Activated B cell treated with CpG ODN at 0.5 μM for 24 hours (primary cell): ENCODE measurements at places on chromosomes 16 and 17. TPM values are rescaled to one million over a fixed set of nuclear protein-coding genes. Genes with fewer than 3 reads are reported as not detected.

DNA sequence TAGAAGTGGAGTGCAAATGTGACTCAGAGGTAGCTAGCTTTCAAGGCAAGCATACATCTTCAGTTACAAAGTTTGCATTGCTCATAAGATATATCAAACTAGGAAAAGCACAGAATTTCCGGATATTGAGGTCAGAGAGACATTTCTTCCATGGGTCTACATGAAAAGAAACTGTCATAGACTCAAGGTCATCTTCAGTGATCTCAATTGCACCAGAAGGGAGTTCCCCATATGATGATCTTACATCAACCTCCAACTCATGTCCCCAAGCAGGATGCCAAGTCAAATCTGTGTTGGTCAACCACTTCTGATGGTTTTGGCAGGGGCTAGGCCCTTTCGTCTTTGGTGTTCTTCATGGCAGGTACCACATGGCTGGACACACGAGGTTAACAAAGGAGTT, 459.9 kb upstream of the MAF start:
- no peak overlapping the region for H3K4me3 ChIP-seq
- no peaks in the 10 kb centered on the region for H3K4me1 ChIP-seq
- no peak for DNase-seq
- H3K27ac ChIP-seq: no peak overlapping the region
- no peaks in the 10 kb centered on the region for H3K27me3 ChIP-seq

DNA sequence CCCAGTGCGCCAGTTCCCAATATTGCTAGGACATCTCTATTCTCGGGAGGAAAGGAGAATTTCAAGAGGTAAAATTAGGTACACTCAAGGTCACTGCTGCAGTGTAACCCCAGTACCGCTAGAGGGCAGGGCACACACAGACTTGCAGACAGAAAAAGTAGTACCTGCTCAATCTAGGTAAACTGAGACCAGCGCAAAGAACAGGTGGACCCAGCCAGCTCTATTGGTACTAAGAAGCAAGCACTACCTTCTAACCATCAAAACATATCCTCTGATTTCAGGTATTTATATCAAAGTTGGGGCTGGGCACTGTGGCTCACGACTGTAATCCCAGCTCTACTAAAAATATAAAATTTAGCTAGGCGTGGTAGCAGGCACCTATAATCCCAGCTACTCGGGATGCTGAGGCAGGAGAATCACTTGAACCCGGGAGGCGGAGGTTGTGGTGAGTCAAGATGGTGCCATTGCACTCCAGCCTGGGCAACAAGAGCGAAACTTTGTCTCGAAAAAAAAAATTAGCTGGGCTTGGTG, 3.6 kb upstream of the WDR81 start:
- DNase-seq: no peak
- peaks cover 53% of the 10 kb centered on the region for H3K4me1 ChIP-seq
- H3K4me3 ChIP-seq: peak overlapping the region; percentile 15
- peak overlapping the region; percentile 96 for H3K27ac ChIP-seq

DNA sequence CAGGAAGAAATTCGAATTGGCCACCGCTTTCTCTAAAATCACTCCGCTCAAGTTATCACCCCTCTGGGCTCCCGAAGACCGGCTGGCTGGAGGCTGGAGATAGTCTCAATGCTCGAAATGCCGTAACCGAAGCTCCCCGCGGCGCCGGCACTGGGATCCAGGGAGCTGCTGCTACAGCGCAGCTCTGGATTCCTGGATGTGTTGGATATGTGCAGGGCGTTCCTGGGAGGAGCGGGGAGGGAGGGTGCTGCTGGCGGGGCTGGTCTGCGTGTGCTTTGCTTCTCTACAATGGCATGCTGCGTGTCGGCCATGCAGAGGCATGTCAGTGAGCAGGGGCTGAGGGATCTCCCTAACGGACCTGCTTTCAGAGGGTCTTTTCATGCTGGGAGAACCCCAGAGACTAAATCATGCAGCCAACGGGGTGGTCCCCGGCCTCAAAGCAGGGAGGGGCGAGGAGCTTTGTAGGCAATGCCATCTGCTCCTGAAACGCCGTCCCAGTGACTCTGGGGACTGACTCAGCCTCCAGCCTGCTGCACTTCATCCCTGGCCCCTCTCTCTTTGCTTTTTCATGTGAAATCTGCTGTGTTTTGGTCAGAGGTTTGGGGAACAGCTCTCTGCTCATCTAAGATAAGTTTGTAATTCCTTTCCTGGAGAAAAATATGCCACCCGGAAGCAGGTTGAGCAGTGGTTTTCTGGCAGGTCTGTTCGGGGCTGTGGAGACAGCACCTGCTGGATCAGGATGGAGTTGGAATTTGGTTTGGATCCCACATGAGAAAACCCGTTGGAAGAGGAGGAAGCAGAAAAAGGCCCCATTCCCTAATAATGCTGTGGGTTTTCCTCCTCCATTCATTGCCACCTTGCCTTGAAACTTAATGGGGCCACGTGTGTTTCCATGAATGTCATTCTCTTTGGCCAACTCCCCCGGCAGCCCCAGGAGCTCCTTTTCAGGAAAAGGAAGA, 311.4 kb downstream of the SEC14L1 start:
- H3K4me1 ChIP-seq: peaks cover 82% of the 10 kb centered on the region
- H3K4me3 ChIP-seq: peak overlapping the region; percentile 95
- no peaks in the 10 kb centered on the region for H3K27me3 ChIP-seq

DNA sequence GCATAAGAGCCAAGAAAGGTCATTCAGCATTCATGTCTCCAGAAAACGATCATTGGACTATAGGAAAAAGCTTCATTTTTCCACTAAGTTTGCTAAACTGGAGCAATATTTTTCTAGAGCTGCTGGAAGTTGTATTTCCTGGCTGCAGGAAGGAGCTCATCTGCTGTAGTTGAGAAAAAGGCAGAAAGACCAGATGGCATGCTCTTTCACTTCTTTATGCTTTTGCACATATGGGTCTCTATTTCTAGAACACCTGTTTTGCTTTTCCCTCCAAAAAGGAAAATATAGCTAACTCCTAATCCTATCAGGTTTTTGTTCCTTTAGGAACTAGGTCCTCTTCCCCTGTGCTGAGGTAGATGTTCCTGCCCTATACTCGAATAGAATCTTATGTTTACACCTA, 61.9 kb upstream of the HLF start:
- no peaks in the 10 kb centered on the region for H3K4me1 ChIP-seq
- no peak for DNase-seq
- H3K27ac ChIP-seq: no peak overlapping the region
- no peaks in the 10 kb centered on the region for H3K36me3 ChIP-seq
- no peak overlapping the region for H3K4me3 ChIP-seq
- H3K27me3 ChIP-seq: peaks cover 5% of the 10 kb centered on the region

- H3K36me3 ChIP-seq: no peaks in the 10 kb centered on the region
- H3K27ac ChIP-seq: no peak overlapping the region
- DNase-seq: no peak
Measured at GRCh38 chr17:31446195-31446967, 54.9 kb downstream of the RAB11FIP4 start.

GRCh38 chr17:10652984-10653659, 4.0 kb downstream of the MYH3 start:
- H3K27me3 ChIP-seq: peaks cover 4% of the 10 kb centered on the region
- H3K4me3 ChIP-seq: no peak overlapping the region
- DNase-seq: no peak
- H3K27ac ChIP-seq: no peak overlapping the region

DNA sequence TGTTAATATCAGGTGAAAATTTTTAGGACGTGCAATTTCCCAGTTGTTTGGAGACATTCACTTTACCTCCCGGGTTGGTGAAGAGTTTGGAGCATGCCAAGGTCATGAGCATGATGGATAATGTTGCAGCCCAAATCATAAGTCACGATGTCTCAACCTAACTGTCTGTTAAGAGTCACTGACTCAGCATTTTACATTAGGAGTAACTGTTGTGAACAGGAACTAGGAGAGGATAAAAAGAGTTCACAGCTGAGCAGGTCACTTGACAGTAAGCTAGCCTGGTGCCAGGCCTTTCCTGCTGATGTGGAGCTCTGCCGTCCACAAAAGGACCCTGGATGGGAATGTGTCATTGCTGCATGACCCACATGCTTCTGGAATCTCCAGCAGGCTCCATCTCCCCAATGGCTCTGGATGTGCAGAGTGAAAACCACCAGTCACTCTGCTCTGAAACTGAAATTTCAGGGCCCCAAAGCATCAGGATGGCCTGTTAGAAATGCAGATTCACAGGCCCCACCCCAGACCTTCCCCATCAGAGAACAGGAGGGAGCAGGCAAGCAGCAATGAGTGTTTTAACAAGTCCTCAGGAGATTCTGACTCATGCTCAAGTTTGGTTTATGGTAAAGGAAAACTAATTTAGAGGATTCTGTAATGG, 371.6 kb upstream of the MAF start:
- H3K4me1 ChIP-seq: no peaks in the 10 kb centered on the region
- DNase-seq: no peak
- H3K27me3 ChIP-seq: no peaks in the 10 kb centered on the region
- H3K36me3 ChIP-seq: no peaks in the 10 kb centered on the region
- no peak overlapping the region for H3K4me3 ChIP-seq

GRCh38 chr16:85473909-85474620, 139.1 kb upstream of the GSE1 start:
- DNase-seq: no peak
- no peaks in the 10 kb centered on the region for H3K4me1 ChIP-seq
- H3K36me3 ChIP-seq: no peaks in the 10 kb centered on the region
- no peak overlapping the region for H3K4me3 ChIP-seq

DNA sequence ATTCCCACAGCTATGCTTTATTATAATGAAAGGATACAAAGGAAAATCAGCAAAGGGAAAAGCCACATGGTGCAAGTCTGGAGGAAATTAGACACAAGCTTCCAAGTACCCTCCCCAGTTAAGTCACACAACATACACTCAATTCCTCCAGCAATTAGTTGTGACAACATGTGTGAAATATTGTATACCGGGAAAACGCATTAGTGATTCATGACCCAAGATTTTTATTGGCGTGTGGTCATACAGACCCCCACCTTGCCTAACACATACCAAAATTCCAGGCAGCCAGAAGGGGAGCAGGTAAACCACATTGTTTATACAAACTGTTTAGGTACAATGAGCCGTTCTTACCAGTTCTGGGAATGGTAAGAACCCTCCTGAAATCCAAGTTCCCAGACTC, 160.6 kb downstream of the CYB561 start:
- no peak for DNase-seq
- H3K27me3 ChIP-seq: peaks cover 4% of the 10 kb centered on the region
- H3K36me3 ChIP-seq: peaks cover 13% of the 10 kb centered on the region
- H3K4me1 ChIP-seq: peaks cover 16% of the 10 kb centered on the region

DNA sequence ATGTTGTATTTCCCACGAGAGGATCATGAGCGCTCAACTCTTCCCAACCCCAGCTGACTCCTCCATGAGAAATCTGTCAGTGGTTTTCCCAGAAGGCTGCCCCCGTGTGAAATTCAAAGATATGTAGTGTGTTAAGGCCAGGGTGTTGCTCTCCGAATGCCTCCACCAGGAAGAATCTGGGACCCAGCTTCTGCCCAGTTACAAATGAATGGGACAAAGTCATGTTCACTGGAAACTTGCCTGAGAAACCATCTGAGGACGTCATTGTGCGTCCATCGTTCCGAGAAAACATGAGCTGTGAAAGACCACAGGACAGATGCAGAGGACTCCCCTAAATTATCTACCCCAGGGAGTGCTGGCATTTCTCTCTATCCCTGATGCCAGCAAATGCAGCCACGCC, 86.0 kb downstream of the AIPL1 start:
- H3K4me3 ChIP-seq: no peak overlapping the region
- no peaks in the 10 kb centered on the region for H3K36me3 ChIP-seq
- H3K27ac ChIP-seq: no peak overlapping the region
- DNase-seq: no peak
- peaks cover 15% of the 10 kb centered on the region for H3K27me3 ChIP-seq

GRCh38 chr16:1258906-1259759, 3.3 kb downstream of the TPSD1 start:
- peak overlapping the region; percentile 44 for H3K4me3 ChIP-seq
- no peak overlapping the region for H3K27ac ChIP-seq
- no peak for DNase-seq
- no peaks in the 10 kb centered on the region for H3K36me3 ChIP-seq
- peaks cover 21% of the 10 kb centered on the region for H3K27me3 ChIP-seq

DNA sequence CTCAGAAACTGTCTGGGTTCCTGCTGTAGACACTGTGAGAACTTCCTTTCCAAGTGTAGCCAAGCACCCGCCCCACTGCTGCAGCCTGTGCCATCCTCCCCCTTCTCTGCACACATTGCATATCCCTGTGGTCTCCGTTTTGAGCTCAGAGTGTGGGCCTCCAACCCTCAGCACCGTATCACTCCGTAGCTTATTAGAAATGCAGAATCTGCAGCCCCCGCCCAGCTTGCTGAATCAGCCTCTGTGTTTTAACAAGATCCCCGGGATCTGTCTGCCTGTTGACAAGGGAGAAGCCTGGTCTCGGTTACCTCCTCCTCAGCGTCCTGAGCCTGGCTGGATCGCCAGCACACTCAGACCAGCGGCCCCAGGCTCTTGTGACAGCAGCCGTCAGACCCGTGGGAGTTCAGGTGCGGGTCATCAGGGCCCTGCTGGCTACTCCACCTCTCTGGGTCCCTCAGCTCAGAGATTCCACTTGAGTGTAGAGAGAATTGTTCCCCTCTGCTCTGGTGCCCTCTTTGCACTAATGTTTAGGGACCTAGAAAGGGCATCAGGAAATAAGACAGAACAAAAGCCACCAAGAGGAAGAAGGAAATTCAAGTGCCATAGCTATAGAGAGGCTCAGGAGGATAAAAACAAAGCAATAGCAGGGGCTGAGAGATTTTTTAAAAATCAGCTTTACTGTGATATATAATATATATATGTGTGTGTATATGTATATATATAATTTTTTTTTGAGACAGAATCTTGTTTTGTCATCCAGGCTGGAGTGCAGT, 92.3 kb downstream of the PITPNC1 start:
- peaks cover 5% of the 10 kb centered on the region for H3K4me1 ChIP-seq
- no peak for DNase-seq

- peak overlapping the region; percentile 94 for H3K27ac ChIP-seq
- H3K4me1 ChIP-seq: peaks cover 100% of the 10 kb centered on the region
- H3K27me3 ChIP-seq: no peaks in the 10 kb centered on the region
- no peak for DNase-seq
Measured at GRCh38 chr17:77441940-77442339, 301.2 kb downstream of the SEC14L1 start.

- peaks cover 46% of the 10 kb centered on the region for H3K4me1 ChIP-seq
- H3K36me3 ChIP-seq: peaks cover 66% of the 10 kb centered on the region
- H3K27ac ChIP-seq: peak overlapping the region; percentile 87
- DNase-seq: no peak
- H3K27me3 ChIP-seq: no peaks in the 10 kb centered on the region
Measured at GRCh38 chr17:7315570-7316235, 543 bp upstream of the GPS2 start.

Gene RAMP2
- not detected in 2 replicates for total RNA-seq

Gene ERN2
- total RNA-seq: not detected in 2 replicates

Gene CD300E
- 0.09 and 0.29 TPM in 2 replicates for total RNA-seq

Gene MMP28
- total RNA-seq: 0.59 TPM in 1 of 2 replicates, not detected in the other

Gene TMC6
- 746 and 896 TPM in 2 replicates for total RNA-seq

Gene GAS7
- 39.8 and 44.2 TPM in 2 replicates for total RNA-seq
